Endodermal cell (in vitro differentiated cells): ENCODE measurements at places on chromosomes 2 and 18. TPM values are rescaled to one million over a fixed set of nuclear protein-coding genes. Genes with fewer than 3 reads are reported as not detected.

GRCh38 chr2:172100935-172101820 lies 1.5 kb downstream of the DLX2 start:
- DNase-seq: peak; percentile 72
- H3K27ac ChIP-seq: no peak overlapping the region
- peaks cover 14% of the 10 kb centered on the region for H3K4me1 ChIP-seq
- H3K27me3 ChIP-seq: peaks cover 99% of the 10 kb centered on the region
- no peaks in the 10 kb centered on the region for H3K36me3 ChIP-seq

DNA sequence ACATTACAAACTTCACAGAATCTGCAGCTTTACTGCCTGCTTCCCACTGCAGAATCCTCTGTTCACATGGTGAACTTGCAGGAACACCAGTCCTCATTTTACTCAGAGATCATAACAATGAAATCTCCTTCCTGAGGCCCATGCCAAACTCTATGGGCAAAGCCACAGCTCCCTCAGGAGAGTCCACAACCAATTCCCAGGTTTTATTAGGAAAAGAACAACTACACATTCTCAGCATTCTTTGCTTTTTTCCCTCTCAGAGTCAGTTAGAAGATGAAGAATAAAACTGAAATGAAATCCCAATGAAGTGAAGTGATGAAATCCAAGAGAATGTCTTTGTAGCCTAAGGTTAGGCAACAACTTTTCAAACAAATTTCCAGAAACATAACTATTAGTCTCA lies 233.7 kb downstream of the DSEL start:
- no peak overlapping the region for H3K27ac ChIP-seq
- no peak for DNase-seq
- peaks cover 7% of the 10 kb centered on the region for H3K4me1 ChIP-seq
- H3K36me3 ChIP-seq: no peaks in the 10 kb centered on the region

DNA sequence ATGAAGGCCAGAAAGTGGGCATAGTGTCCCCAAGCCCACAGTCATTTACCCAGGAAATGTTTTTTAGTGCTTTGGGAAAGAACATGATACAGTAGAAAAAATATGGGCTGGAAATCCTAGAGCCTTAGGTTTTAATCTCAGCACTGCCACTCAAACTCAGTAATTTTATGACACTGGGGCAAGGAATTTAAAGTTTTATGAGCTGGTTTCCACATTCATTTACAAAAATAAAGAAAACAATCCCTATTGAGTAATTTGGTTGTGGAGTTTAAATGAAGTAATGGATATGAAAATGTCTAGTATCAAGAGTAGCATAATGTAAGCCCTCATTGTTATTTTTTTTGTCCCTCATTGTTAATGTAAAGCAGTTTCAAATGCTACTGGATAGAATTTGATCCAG lies 51.5 kb upstream of the FRZB start:
- no peak overlapping the region for H3K4me3 ChIP-seq
- H3K27ac ChIP-seq: no peak overlapping the region
- peaks cover 79% of the 10 kb centered on the region for H3K36me3 ChIP-seq
- no peaks in the 10 kb centered on the region for H3K27me3 ChIP-seq

The IL1RL1 gene
- total RNA-seq: 0.23 to 1.6 TPM (median 0.75 TPM) in 3 replicates

The DCTN1 gene
- total RNA-seq: 159 to 200 TPM (median 167 TPM) in 3 replicates

DNA sequence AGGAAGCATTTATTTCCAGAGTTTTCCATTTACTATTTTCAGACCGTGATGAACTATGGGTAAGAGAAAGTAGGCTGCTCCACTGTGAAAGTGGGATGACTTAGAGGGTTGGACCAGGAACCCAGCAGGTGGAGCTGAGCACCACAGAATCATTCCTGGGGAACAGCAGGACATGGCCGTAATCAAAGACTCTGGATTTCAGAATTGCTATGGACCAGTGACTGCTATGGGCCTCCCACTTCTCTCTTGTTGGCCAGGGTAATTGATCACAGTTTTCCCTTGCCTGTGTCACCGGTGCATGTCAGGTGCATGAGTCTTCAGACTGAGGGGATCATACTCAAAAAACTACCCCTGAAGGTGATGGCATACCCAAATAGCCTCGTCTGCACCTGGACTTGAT lies 90.6 kb upstream of the GPC1 start:
- H3K4me3 ChIP-seq: no peak overlapping the region
- no peak for DNase-seq
- no peaks in the 10 kb centered on the region for H3K36me3 ChIP-seq
- no peaks in the 10 kb centered on the region for H3K27me3 ChIP-seq

GRCh38 chr2:128280901-128281321 lies 37.8 kb downstream of the HS6ST1 start:
- H3K4me1 ChIP-seq: no peaks in the 10 kb centered on the region
- H3K27ac ChIP-seq: peak overlapping the region; percentile 10
- peak; percentile 55 for DNase-seq
- H3K36me3 ChIP-seq: peaks cover 56% of the 10 kb centered on the region
- no peaks in the 10 kb centered on the region for H3K27me3 ChIP-seq

GRCh38 chr2:122868646-122869275 lies 1113.3 kb downstream of the TSN start:
- no peaks in the 10 kb centered on the region for H3K4me1 ChIP-seq
- no peaks in the 10 kb centered on the region for H3K36me3 ChIP-seq
- no peak for DNase-seq
- H3K4me3 ChIP-seq: no peak overlapping the region
- no peak overlapping the region for H3K27ac ChIP-seq

The ELOA2 gene
- not detected in 3 replicates for total RNA-seq

DNA sequence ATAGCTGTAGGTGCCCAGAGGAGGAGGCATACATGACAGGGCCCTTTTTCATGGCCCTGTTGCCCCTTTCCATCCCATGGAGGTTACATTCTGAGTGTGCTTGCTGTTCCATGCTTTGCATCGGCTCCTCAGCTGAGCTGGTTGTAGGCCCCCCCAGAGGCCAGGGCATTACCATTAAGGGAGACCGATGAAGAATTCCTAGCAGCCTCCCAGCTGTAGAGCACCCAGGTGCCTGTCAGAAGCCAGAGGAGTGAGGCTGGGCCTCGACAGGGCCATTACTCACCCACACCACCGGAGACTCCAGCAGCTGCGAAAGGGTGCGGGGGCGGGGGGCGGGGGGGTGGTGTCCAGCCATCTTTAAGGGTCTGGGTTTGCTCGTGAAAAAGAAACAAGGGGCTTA lies 72.2 kb downstream of the GALNT14 start:
- H3K27me3 ChIP-seq: no peaks in the 10 kb centered on the region
- no peak overlapping the region for H3K4me3 ChIP-seq
- H3K4me1 ChIP-seq: no peaks in the 10 kb centered on the region
- H3K27ac ChIP-seq: no peak overlapping the region
- H3K36me3 ChIP-seq: no peaks in the 10 kb centered on the region

The FAP gene
- total RNA-seq: not detected in 3 replicates

- H3K36me3 ChIP-seq: no peaks in the 10 kb centered on the region
- DNase-seq: no peak
- H3K27me3 ChIP-seq: no peaks in the 10 kb centered on the region
- no peak overlapping the region for H3K27ac ChIP-seq
- H3K4me1 ChIP-seq: no peaks in the 10 kb centered on the region
Measured at GRCh38 chr18:60966876-60967275, 366.4 kb upstream of the CDH20 start.

- H3K4me1 ChIP-seq: no peaks in the 10 kb centered on the region
- no peak overlapping the region for H3K4me3 ChIP-seq
- peaks cover 43% of the 10 kb centered on the region for H3K36me3 ChIP-seq
- DNase-seq: no peak
- H3K27me3 ChIP-seq: no peaks in the 10 kb centered on the region
Measured at GRCh38 chr2:135662088-135662487, 79.6 kb upstream of the UBXN4 start.

GRCh38 chr2:135925571-135925970 lies 49.3 kb upstream of the MCM6 start:
- peaks cover 54% of the 10 kb centered on the region for H3K36me3 ChIP-seq
- no peak for DNase-seq
- H3K4me3 ChIP-seq: no peak overlapping the region

DNA sequence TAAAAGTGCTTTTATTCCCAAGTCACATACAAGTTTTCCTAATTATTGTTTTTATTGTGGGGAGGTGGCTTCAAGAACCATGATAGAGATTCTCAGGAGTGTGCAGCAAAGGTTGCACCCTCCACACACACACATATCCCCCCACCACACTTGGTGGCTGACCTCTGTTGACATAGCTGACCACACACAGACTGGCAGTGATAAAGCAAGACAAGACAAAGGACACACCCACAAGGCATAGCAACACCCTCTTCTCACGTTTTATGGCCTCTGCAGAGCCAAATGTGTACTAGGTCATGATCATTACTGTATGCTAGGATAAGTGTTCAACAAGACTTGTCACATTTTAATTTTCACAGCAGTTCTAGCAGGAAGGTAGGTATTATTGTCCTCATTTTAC lies 143.0 kb upstream of the EPC2 start:
- peak; percentile 69 for DNase-seq
- peaks cover 10% of the 10 kb centered on the region for H3K4me1 ChIP-seq
- H3K36me3 ChIP-seq: no peaks in the 10 kb centered on the region
- H3K4me3 ChIP-seq: peak overlapping the region; percentile 57
- no peak overlapping the region for H3K27ac ChIP-seq

GRCh38 chr2:129482626-129483025 lies 496.8 kb upstream of the RAB6C start:
- H3K27me3 ChIP-seq: peaks cover 28% of the 10 kb centered on the region
- H3K36me3 ChIP-seq: no peaks in the 10 kb centered on the region
- H3K4me3 ChIP-seq: no peak overlapping the region
- peaks cover 3% of the 10 kb centered on the region for H3K4me1 ChIP-seq

The RGPD4 gene
- 0.07 to 0.15 TPM (median 0.13 TPM) in 3 replicates for total RNA-seq

- no peaks in the 10 kb centered on the region for H3K27me3 ChIP-seq
- no peak for DNase-seq
- no peak overlapping the region for H3K4me3 ChIP-seq
- no peaks in the 10 kb centered on the region for H3K36me3 ChIP-seq
- H3K27ac ChIP-seq: no peak overlapping the region
Measured at GRCh38 chr2:46079985-46080560, 217.1 kb upstream of the EPAS1 start.

DNA sequence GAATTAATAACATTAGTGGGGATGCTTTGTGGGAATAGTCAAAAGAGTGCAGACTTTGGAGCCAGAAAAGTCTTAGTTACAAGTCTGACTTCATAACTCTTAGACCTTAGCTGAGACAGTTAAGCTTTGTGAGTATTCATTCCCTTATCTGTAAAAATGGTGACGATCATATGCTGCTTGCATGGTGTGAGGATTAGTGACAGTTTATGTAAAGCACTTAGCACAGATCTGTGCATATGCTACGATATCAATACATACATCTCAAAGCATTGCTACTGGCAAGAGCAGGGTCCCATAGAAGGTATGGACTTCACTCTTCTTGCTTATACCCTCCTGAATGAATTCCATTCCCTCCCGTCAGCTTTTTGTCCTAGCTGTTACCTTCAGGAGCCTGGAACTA lies 56.7 kb upstream of the LYPD6B start:
- H3K4me3 ChIP-seq: no peak overlapping the region
- no peak for DNase-seq
- no peaks in the 10 kb centered on the region for H3K27me3 ChIP-seq
- peaks cover 43% of the 10 kb centered on the region for H3K36me3 ChIP-seq

GRCh38 chr2:191617575-191617974 lies 60.4 kb upstream of the NABP1 start:
- no peak for DNase-seq
- no peak overlapping the region for H3K4me3 ChIP-seq
- no peaks in the 10 kb centered on the region for H3K27me3 ChIP-seq
- no peaks in the 10 kb centered on the region for H3K36me3 ChIP-seq

The ZSWIM2 gene
- total RNA-seq: not detected in 3 replicates
